Endothelial cell of umbilical vein (primary cell): ENCODE measurements at places on chromosomes 16 and 17. TPM values are rescaled to one million over a fixed set of nuclear protein-coding genes. Genes with fewer than 3 reads are reported as not detected.
A peak's percentile ranks its signal among the peaks of the same experiment; 100 is the strongest.

- no peak for DNase-seq
- no peaks in the 10 kb centered on the region for H3K27me3 ChIP-seq
- H3K27ac ChIP-seq = no peak overlapping the region
- H3K36me3 ChIP-seq = no peaks in the 10 kb centered on the region
Observed at GRCh38 chr17:28369684-28370034, 448 bp downstream of the VTN start.

SMIM36 gene
- not detected in 2 replicates for total RNA-seq

KRTAP9-2 gene
- total RNA-seq = not detected in 2 replicates

DNA sequence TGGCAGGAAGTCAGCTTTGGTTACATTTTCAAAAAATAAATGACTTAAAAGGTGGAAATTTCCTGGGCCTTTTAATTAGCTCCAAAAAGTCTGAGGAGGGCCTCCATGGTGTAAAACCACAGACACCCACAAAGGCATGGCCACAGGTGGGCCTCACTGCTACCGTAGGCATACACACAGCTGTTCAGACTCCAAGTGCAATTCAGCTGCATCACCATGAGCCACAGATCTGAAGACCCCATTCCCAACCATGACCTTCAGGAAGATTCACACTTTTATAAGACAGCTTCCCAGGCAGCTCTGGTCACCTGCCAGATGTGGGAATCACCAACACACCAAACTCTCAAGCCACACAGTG lies 20.6 kb downstream of the CSNK2A2 start:
- no peak overlapping the region for H3K4me3 ChIP-seq
- H3K27me3 ChIP-seq = no peaks in the 10 kb centered on the region
- H3K36me3 ChIP-seq = peaks cover 8% of the 10 kb centered on the region
- H3K4me1 ChIP-seq = no peaks in the 10 kb centered on the region
- no peak overlapping the region for H3K27ac ChIP-seq

CCL1 gene
- not detected in 2 replicates for total RNA-seq

DNA sequence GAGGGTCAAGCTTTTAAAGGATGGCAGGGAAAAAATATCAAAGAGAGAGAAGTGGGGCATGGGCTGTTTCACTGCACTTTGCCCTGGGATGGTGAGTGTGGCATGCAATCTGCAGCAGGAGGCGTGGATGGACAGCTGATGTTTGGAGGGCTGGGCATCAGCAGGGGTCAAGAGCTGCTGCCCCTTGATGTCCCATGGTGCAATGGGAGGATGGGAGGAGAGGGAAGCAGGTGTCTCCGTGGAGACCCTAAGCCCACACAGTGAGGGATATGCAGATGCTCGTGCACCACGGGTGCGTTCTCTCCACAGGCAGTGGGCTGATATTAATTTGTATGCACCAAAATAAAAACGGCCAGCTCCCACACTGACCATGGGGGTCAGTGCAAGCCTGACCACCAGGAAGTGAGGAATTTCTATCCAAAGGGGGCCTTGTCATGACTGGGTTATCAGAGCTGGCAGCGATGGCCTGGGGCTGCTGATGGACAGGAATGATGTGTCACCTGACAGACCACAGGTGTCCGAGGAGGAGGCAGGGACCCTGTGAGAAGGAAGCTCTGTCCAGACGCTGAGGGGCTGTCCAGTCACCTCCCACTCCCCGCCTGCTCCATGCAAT lies 183.6 kb downstream of the IRF8 start:
- H3K4me3 ChIP-seq = no peak overlapping the region
- H3K36me3 ChIP-seq = no peaks in the 10 kb centered on the region
- no peaks in the 10 kb centered on the region for H3K27me3 ChIP-seq
- no peak overlapping the region for H3K27ac ChIP-seq

GRCh38 chr16:50303041-50303604 lies 36.8 kb downstream of the ADCY7 start:
- H3K36me3 ChIP-seq = no peaks in the 10 kb centered on the region
- H3K27ac ChIP-seq = no peak overlapping the region
- no peak overlapping the region for H3K4me3 ChIP-seq
- DNase-seq = no peak

CSF3 gene
- 2.4 and 2.9 TPM in 2 replicates for total RNA-seq

CNGB1 gene
- not detected in 2 replicates for total RNA-seq

DNA sequence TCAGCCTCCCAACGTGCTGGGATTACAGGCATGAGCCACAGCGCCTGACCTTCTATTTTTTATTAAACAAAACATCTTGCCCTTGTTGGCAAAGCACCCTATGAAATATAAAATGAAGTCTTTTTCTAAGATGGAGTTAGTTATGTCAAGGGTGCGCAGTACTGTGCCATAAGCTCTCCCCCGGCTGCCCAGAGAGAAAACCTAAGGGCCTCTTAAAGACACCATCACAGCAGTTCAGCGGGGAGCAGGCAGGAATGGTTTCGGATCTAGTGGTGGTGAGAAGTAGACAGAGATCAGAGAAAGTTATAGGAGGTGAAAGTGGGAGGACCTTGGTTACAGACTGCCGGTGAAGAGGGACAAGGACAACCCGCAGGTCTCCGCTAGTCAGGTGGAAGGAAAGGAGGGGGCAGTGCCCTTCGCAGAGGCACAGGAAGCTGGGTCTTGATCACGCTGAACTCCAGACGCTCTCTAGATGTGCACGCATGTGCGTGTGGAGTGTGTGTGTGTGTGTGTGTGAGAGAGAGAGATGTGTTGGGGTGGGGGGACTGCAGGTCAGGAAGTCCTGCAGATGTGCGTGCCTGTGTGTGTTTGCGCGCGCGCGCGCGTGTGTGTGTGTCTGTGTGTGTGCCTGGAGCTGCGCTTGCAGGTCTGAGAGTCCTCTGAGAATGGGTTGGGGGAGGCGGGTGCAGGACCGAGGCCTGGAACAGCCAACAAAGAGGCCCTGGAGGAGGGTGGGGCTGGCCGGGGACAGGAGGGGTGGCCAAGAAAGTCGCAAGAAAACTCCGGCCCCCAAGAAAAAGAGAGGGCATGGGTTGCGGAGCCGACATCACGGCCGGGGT lies 748 bp upstream of the CMTM3 start:
- H3K36me3 ChIP-seq = no peaks in the 10 kb centered on the region
- peak; percentile 61 for DNase-seq
- H3K4me3 ChIP-seq = peak overlapping the region; percentile 76

- peaks cover 38% of the 10 kb centered on the region for H3K36me3 ChIP-seq
- no peak for DNase-seq
- H3K27me3 ChIP-seq = no peaks in the 10 kb centered on the region
- H3K4me3 ChIP-seq = no peak overlapping the region
- no peaks in the 10 kb centered on the region for H3K4me1 ChIP-seq
Observed at GRCh38 chr16:18834864-18835263, 33.5 kb upstream of the ARL6IP1 start.

GNGT2 gene
- total RNA-seq = 3.7 and 3.8 TPM in 2 replicates

FOXL1 gene
- total RNA-seq = 3.8 and 4.2 TPM in 2 replicates

GRCh38 chr17:69223809-69224208 lies 4.8 kb downstream of the ABCA10 start:
- peak; percentile 22 for DNase-seq
- no peaks in the 10 kb centered on the region for H3K4me1 ChIP-seq
- no peaks in the 10 kb centered on the region for H3K36me3 ChIP-seq
- H3K4me3 ChIP-seq = no peak overlapping the region
- H3K27ac ChIP-seq = no peak overlapping the region

GRCh38 chr17:73000832-73001231 lies 91.7 kb downstream of the SLC39A11 start:
- no peaks in the 10 kb centered on the region for H3K36me3 ChIP-seq
- no peak overlapping the region for H3K4me3 ChIP-seq
- H3K27me3 ChIP-seq = no peaks in the 10 kb centered on the region
- no peak for DNase-seq

GRCh38 chr16:2664574-2664982 lies 17.7 kb upstream of the KCTD5 start:
- H3K27me3 ChIP-seq = no peaks in the 10 kb centered on the region
- H3K27ac ChIP-seq = no peak overlapping the region
- no peaks in the 10 kb centered on the region for H3K4me1 ChIP-seq
- no peaks in the 10 kb centered on the region for H3K36me3 ChIP-seq
- no peak overlapping the region for H3K4me3 ChIP-seq
- DNase-seq = no peak

CCL14 gene
- 9.5 and 21.3 TPM in 2 replicates for total RNA-seq

GRCh38 chr16:35747658-35748455 lies 2288.4 kb downstream of the TP53TG3F start:
- no peaks in the 10 kb centered on the region for H3K27me3 ChIP-seq
- H3K27ac ChIP-seq = no peak overlapping the region
- H3K4me3 ChIP-seq = no peak overlapping the region
- H3K36me3 ChIP-seq = no peaks in the 10 kb centered on the region

CD79B gene
- 0.60 and 2.1 TPM in 2 replicates for total RNA-seq

ACD gene
- total RNA-seq = 24.4 and 26.9 TPM in 2 replicates

HS3ST3A1 gene
- total RNA-seq = not detected in 2 replicates

GRAPL gene
- 52.5 and 55.1 TPM in 2 replicates for total RNA-seq

- no peaks in the 10 kb centered on the region for H3K27me3 ChIP-seq
- no peaks in the 10 kb centered on the region for H3K36me3 ChIP-seq
- peak overlapping the region; percentile 20 for H3K27ac ChIP-seq
- peaks cover 62% of the 10 kb centered on the region for H3K4me1 ChIP-seq
- DNase-seq = peak; percentile 30
- H3K4me3 ChIP-seq = no peak overlapping the region
Observed at GRCh38 chr16:57191056-57191571, 5.0 kb downstream of the RSPRY1 start.

DNA sequence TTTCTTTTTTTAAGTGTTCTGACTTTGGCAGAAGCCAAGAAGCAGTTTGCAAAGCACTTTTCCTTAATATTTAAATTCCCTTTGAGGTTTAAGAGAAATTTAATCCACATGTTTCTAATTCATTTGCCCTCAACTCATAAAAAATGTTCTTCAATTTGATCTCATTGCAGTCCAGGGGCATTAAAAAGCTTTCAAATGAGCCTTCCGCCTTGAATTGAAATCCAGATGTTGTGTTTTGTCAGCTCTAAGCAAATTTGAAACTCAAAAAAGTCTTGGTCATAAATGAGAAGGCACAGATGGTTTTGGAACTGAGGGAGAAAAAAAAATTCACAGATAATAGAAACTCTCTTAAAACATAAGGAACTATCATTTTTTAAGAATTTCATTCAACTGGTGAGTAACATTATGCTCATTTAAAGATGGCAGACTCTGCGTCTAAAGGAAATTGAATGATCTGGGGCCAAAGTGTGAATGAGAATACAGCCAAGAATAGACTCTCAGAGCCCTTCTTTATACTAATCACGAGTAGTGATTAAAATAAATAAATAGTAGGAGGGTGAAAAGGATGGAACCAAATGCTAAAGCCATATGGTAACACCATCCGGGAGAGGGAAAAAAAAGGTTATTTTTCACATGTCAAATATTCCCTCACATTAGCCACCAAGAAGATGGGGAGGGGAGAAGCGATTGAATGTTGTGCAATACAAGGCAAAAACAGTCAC lies 1304.7 kb downstream of the CDH8 start:
- no peaks in the 10 kb centered on the region for H3K36me3 ChIP-seq
- H3K4me1 ChIP-seq = no peaks in the 10 kb centered on the region
- DNase-seq = no peak
- no peaks in the 10 kb centered on the region for H3K27me3 ChIP-seq

CCL4L2 gene
- total RNA-seq = not detected in 2 replicates

GRCh38 chr16:85104821-85105391 lies 7.4 kb downstream of the CIBAR2 start:
- H3K36me3 ChIP-seq = no peaks in the 10 kb centered on the region
- H3K27ac ChIP-seq = no peak overlapping the region
- H3K4me1 ChIP-seq = no peaks in the 10 kb centered on the region
- DNase-seq = no peak
- H3K27me3 ChIP-seq = no peaks in the 10 kb centered on the region

GRCh38 chr17:55069983-55070529 lies 101.5 kb downstream of the STXBP4 start:
- no peak overlapping the region for H3K27ac ChIP-seq
- DNase-seq = no peak
- H3K36me3 ChIP-seq = no peaks in the 10 kb centered on the region
- no peak overlapping the region for H3K4me3 ChIP-seq
- H3K27me3 ChIP-seq = no peaks in the 10 kb centered on the region

DHRS7C gene
- total RNA-seq = not detected in 2 replicates

DNA sequence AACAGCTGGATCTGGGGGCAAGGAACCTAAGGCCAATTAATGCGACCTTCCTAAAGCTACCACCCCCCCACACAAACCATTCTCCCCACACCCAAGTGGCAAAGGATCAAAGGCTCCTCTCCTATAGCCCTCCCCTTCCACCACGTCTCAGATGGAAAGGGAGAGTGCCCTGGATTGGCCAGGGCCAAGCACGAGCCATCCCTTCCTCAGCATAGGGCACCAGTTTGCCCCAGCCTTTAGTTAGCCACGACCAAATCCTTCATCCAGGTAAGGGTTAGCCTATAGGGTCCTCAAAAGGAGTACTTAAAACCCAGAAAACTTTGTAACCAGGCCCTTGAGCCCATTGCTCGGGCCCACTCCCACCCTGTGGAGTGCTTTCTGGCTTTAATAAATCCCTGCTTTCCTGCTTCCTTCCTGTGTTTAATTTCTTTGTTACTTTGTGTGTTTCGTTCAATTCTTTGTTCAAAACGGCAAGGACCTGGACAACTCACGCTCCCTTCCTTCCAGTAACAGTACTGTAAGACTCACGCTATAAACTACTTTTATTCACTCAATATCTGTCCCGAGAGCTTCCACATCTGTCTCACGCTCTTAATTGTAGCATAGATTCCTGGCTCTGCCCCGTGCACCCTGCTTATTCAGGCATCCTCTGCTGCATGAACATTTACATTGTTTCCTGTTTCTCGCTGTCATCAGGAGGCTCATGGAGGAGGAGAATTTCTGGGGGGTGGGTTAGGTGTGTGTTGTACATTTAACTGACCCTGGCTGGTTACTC lies 62.3 kb downstream of the TNFRSF13B start:
- H3K4me3 ChIP-seq = no peak overlapping the region
- no peaks in the 10 kb centered on the region for H3K36me3 ChIP-seq
- peak overlapping the region; percentile 58 for H3K27ac ChIP-seq

NME1 gene
- 214 and 215 TPM in 2 replicates for total RNA-seq

TMIGD1 gene
- not detected in 2 replicates for total RNA-seq

DNA sequence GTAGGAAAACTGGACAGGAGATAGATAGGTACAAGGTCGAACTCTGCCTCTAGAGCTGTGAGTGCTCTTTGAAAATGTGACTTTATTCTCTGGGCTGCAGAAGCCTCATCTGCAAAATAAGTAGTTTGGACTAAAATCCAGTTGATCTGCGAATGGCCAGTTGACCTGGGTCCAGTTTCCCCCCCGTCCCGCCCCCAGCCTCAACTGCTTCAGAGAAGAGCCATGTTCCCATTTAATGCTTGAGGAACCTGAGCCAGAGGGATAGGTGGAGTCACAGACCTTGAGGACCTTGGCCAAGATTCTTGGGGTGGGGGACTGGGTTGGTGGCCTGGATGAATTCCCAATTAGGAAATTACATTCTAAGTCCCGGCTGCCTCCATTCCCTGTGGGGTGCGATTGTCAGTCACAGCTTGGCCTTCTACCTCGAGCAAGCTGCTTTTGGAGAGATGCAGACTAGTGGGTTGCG lies 14.1 kb downstream of the TBX2 start:
- peaks cover 14% of the 10 kb centered on the region for H3K4me1 ChIP-seq
- DNase-seq = no peak
- H3K27me3 ChIP-seq = peaks cover 21% of the 10 kb centered on the region

UMOD gene
- not detected in 2 replicates for total RNA-seq

GRCh38 chr16:55494994-55495421 lies 13.9 kb upstream of the LPCAT2 start:
- no peaks in the 10 kb centered on the region for H3K27me3 ChIP-seq
- H3K4me3 ChIP-seq = no peak overlapping the region
- H3K36me3 ChIP-seq = peaks cover 59% of the 10 kb centered on the region
- peaks cover 52% of the 10 kb centered on the region for H3K4me1 ChIP-seq

MYL11 gene
- total RNA-seq = 1.3 TPM in 1 of 2 replicates, not detected in the other

NRN1L gene
- total RNA-seq = not detected in 2 replicates

GRCh38 chr16:35639233-35640205 lies 2180.1 kb downstream of the TP53TG3F start:
- H3K4me1 ChIP-seq = no peaks in the 10 kb centered on the region
- H3K27ac ChIP-seq = no peak overlapping the region
- no peaks in the 10 kb centered on the region for H3K27me3 ChIP-seq
- H3K36me3 ChIP-seq = no peaks in the 10 kb centered on the region
